ENCODE measurements at places on chromosomes 7 and 10.
A peak's percentile ranks its signal among the peaks of the same experiment; 100 is the strongest.

DNA sequence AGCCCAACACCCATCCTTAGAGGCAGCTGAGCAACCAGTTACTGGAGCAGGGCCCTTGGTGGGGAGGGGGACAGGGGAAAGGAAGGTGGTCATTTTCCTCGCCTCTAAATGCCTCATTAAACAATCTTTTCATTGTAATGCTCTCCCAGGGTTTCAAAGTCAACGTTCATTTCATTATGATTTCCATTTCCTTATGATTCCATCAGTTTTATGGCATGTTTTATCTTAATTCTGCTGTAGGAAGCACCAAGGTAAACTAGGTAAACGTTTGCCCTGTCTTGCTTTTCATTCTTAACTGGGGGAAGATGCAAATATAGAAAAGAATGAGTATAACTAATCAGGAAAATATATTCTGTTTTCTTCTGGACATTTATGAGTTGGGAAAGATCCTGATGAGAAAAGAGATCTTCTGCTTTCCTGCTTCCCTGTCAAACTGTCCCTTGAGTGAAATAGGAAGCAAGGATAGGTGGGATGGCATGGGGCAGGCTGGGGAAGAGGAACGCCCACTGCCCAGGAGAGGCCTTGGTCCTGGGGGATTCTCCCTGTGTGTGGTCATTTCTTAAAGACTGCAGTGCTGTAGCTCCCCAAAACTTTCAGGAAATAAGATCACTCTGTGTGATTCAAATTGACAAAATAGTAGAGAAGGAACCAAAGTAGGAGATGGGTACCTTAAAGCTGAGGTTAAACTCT is 20.5 kb upstream of the TMEM236 start:
- no peak for DNase-seq

GRCh38 chr10:124264711-124265390 is 153.9 kb downstream of the OAT start:
- DNase-seq: no peak

GRCh38 chr7:141301544-141301943 is 227.7 kb downstream of the TMEM178B start:
- no peak for DNase-seq

DNA sequence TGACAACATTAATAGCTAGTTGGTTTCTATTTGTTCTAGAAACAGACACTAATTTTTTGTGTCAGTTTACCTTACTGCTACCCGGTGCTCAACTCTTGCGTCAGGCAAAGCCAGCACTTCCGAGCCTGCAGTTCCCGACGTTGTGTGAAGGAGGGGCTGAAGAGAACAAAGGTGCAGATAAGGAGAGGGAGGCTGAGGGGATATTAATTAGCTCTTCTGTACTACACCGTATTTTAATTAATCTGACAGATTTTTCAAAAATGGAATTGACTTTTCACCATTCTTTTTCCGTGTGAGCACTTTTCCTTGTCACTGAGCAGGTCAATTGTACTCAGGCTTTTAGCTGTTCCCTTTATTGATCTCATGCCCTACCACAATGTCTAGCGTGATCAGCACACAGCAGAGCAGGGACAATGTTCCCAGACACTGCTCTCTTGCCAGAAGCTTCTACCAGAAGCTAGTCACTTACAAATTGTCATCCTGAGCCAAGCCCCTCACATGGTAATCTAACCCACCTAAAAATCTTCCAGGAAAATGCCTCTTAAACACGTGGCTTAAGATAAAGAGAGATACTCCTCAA is 650.5 kb upstream of the MKI67 start:
- DNase-seq: peak; percentile 60

DNA sequence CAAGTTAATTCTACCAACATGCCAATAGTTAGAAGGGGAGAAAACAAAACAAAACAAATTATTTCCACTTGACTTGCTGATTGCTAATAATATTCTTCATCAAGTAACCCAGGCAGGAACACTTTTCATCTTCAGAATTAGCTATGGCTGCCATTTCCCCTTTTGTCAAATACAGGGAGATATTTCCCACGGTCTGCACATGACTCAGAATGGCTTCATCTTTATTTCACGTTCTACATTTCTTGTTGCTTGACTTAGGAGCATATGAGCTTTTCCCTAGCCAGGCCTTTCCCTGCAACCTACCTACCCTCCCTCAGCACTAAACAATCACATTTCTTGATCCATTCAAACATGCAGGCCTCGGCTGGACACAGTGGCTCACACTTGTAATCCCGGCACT is 6.5 kb downstream of the CPVL start:
- DNase-seq: no peak

- DNase-seq: peak; percentile 38
Observed at GRCh38 chr7:90749774-90750173, 153.7 kb downstream of the CDK14 start.

DNA sequence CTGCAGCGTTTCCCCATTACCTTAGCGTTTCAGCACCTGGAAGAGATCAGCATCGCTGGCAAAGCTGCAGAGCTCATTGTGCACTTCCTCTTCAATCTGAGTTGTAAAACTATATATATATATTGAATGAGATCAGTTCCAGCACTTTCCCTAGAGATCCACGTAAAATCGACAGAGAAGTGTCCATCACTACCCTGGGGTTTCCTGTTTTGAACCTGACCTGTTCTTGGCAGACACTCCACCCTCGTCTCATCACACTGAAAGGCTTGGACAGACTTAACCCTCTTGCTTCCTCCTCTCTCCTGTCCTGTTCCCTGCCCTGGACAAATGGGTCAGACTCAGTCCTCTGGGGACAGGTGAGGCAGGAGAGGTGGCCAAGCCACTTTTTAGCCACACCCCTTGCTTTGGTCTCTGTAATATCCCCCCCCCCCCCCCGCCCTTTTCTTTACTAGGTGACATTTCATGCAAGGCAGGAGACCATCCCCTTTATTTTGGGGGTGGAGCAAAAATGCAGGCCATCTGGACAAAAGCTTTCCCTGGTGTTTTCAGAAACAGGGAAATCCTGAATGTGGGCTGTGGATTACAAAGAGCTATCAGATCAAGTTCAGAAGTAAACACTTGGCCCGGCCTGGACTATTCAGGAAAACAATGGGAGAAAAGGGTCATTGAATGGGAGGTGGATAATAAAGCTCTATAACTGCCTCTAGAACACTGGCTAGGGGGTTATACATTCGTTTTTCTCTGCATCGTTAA is 83.7 kb upstream of the KDM7A start:
- DNase-seq: peak; percentile 2

- DNase-seq: no peak
Observed at GRCh38 chr10:48598936-48599829, 5.7 kb downstream of the ARHGAP22 start.

DNA sequence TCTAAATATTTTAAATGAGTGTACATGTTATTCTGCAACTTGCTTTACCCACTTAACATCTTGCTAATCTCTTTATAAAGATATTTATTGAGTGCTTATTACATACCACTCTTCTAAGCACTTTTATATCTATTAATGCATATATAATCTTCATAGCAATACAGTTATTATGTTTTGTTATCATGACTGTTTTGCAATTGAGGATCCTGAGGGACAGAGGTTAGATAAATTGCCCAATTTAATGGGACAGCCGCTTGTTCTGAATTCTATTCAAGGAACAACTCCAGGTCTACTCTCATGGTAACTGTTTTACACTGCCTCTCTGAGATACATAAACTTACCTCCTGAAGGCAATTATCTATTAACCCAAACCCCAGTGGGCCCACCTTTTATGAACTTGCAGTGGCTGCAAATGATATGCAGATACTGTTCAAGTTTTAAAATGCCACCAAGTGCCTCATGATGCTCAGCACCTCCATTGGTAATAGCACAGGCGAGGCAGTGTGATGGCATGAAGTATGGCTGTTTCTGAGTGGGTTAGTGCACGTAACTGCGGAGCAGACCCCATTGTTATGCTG is 60.5 kb downstream of the PON1 start:
- DNase-seq: no peak

- DNase-seq: no peak
Observed at GRCh38 chr7:32868116-32868515, 23.4 kb downstream of the KBTBD2 start.

DNA sequence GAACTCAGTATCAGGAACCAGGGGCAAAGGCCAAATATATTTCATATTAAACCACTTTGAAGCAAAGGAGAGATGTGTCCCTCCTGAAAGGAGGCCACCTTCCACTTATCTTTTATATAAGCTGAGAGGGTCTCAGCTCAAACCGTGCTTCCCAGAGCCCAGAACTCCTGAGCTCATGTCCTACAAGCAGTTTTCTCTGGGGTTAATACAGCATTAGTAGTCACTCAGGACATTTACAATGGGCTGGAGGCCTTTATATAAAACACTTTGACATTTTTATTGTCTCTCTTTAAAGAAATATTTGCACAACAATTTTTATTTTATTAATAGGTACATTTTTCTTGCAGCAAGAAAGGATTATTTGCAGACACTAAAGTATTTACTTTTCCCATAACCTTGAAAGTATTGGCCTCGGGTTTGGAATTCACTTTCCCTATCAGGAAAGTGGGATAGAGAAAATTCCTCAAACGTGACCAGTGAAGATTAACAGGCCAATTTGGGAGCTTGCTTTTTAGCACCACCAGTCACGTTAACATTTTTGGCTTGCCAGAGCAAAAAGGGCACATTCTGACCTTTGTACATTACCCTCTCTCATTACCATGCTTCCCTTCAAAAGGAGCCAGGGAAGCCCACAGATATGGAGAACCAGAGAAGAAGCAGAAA is 464.9 kb upstream of the NRP1 start:
- no peak for DNase-seq

DNA sequence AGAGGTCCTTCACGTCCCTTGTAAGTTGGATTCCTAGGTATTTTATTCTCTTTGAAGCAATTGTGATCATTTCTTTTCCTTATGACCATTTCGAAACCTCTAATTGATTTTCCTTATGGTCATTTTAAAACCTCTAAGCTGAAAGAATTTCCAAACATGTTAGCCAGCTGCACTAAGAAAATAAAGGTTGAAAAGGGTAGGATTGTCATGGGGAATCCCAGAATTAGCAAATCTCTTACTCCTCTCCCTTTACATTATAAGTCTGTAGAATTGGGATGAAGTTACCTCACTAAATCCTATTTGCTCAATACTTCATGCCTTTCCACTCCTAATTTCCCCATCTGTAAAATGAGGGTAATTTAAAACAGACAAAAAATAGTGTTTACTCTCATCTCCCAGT is 79.5 kb downstream of the FAM185A start:
- DNase-seq: no peak

GRCh38 chr7:151175793-151176311 is 8.4 kb upstream of the GBX1 start:
- no peak for DNase-seq

Measured in eye (tissue), 1 donor.